ENCODE measurements at places on chromosomes 6 and 20.

DNA sequence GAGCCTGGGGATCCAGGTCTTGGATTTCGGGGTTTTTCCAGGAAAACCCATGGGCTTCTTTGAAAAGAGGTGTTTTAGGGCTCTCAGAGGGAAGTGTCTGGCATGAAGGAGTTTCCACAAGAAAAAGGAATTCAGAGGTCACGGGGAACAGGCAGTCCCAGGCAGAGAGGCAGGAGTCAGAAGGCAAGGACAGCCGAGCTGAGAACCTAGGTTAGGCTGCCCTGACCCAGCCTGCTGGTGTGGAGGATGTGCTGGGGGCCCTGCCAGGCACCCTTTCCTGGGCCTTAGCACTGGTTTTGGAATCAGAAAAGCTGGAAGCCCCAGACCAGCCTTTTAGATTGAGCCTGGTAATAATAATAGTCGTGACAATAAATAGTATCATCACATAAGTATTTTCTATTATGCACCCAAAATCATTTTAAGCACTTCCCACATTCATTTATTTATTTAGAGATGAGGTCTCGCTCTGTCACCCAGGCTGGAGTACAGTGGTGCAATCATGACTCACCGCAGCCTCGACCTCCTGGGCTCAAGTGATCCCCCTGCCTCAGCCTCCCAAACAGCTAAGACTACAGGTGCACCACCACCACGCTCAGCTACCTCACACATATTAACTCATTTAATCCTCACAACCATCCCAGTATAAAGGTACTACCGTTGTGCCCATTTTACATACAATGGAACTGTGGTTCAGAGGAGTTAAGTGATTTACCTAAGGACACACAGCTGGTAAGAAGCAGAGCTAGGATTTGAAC lies 19.9 kb downstream of the TGM2 start:
- no peak for DNase-seq

DNA sequence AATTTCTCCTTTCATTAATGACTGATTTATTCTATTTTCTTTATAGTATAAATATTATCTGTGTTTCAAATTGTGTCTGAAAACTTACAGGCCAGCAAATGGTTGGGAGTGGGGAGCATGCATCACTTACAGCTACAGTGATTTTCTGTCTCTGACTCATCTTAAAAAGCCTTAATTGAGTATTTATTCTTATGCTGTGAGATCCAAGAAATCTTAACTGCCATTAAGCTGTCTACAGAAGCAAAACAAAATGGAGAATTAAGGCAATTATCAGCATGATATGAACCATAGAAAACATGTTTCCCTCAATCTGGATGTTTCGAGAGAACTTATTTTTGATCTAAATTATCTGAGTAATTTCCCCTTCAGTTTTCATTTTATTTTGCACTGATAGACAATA lies 831.2 kb downstream of the KIF16B start:
- DNase-seq, result no peak

GRCh38 chr6:155771822-155772221 lies 316.2 kb upstream of the NOX3 start:
- no peak for DNase-seq

- DNase-seq, result no peak
Observed at GRCh38 chr6:74070091-74070490, 374.1 kb downstream of the CD109 start.

GRCh38 chr20:59835448-59836395 lies 97.7 kb downstream of the SYCP2 start:
- no peak for DNase-seq

- no peak for DNase-seq
Observed at GRCh38 chr6:113433335-113433991, 423.7 kb upstream of the MARCKS start.

GRCh38 chr6:165842281-165842936 lies 179.4 kb upstream of the PDE10A start:
- no peak for DNase-seq

- DNase-seq, result no peak
Observed at GRCh38 chr20:36268440-36269342, 32.4 kb downstream of the AAR2 start.

DNA sequence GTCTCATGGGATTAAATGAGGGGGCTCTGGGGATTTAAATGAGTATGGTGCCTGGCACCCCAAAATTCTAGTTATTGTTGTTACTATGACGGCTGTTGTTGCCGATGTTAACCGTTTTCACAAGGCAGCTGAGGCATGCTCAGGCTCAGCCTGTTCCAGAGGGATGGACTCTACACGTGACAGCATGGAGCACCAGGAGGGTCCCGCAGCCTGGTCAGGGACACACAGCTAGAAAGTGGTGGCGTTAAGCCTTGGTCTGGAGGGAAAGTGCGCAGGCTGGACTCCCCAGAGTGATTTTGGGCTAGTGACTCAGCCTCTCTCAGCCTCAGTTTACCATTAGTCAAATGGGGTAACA lies 7.0 kb downstream of the FAM110A start:
- DNase-seq, result no peak

DNA sequence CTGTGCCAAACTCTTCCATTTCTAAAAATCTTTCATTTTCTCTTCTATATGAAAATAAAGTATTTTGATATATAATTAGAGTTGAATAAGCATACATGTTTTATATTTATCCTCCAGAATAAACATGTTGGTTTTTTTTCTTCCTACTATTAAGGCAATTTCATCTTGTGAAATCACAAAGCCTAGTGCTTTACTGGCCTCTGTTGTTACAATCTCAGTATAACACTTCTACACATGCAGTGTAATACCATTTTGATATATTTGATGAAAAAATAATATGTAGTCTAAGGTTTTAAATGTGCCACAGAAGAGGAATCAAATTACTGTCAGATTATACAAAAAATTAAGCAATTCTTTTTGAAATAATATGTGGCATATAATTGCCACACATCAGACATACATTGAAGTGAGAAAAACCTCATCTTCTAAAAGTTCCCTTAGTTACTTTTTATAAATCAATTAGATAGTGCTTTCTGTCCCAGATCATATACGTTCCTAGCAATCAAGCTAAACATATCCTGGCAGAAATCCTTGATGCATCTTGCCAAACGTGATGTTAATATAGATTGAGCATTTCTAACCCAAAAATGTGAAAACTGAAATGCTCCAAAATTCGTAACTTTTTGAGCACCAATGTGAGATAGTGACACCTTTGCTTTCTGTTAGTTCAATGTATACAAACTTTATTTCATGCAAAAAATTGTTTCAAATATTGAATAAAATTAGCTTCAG lies 225.1 kb upstream of the MANEA start:
- no peak for DNase-seq

DNA sequence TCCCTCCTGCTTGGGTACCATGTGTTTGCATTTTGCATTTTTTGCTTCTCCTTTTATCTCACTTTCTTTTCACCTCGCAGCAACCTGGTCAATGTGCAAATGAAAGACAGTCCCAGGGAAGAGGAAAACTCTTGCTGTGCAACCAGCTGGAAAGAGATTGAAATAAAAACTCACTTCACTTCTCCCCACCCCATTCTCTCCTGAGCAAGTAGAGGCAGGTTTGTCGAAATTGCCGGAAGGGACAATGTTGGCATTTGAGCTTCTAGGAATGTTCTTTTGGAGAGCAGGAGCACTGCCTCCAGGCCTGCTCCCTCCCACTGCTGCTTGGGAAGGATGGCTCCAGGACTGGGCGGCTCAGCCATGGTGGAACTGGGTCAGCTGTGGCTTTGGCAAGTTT lies 30.6 kb downstream of the KCNG1 start:
- DNase-seq, result no peak

GRCh38 chr6:128712898-128713297 lies 170.0 kb upstream of the LAMA2 start:
- DNase-seq, result no peak

DNA sequence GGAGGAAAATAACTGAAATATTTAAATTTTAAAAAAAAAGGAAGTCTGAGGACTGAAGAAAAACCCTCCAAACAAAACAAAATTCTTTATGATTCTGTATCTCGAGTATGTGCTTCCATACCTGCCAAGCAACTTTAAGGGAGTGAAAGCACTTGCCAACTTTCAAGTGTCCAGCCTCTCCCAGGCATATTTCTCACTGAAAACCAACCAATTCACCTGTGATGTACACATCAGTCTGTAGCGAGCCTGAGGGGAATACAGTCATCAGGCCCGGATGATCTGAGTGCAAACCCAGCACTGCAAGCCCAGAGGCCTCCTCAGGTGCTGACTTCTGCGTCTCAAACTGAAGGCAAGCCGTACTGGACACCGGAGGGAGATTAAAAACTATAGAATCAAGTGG lies 164.8 kb upstream of the NT5E start:
- no peak for DNase-seq

DNA sequence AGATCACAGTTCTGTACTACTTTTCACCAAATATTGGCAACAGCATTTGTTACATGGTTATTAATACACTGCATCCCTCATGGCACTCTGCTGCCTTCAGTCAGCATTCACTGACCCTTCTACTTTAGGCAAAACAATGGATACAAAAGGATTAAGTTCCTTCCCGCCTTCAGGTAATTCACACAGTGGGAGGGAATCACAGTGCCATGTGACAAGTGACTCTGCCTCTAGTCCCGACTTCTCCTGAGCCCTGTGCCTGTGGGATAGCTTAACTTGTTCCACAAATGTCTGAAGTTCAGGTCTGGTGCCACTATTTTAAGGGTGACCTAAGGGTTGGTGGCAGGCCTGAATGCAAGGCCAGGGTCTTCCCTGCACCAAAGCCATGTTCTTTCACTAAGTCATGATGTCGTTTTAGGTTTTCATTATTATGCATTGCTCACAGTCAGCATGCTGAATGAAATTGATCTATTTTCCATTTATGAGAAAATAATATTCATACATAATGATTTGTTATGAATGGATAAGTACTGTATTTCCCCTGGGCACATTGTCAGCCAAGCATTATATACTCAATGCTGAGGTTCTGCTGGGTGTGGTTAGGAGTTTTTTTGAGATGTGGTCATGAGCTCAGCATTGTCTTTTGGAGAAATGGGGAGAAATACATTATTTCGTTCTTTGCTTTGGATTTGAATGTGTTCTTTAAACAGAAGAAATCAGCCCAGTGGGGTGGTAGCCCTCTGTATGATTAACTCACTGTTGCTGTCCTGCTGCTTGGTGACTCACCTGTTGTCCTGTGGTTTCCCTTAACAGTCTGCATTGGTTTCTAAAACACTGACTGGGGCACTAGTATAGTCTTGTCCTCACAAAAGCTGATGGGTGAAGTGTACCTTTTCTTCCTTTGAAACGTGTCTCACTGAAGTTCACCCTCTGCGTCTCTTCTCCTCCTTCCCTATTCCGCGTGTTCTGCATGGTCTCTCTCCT lies 66.4 kb downstream of the AFDN start:
- no peak for DNase-seq

DNA sequence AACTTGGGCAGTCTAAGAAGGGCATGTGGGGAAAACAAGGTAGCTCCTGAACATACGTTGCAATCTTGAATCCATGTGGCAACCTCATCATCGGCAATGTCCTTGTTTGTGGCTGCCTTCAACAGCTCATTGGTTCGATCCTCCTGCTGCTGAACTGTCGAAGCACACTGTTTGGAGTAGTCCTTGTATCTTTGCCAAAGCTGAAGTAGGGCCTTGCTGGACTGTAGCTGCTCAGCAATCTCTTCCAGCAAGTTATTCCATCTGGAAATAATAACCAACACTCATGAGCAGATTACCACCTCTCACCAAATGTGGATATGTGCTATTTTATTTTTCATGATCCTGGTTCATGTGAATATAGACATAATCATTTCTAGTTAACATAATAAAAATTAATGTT lies 413.3 kb downstream of the ESR1 start:
- no peak for DNase-seq

- DNase-seq, result no peak
Observed at GRCh38 chr6:134626086-134626485, 308.2 kb upstream of the SGK1 start.

GRCh38 chr6:16752206-16752866 lies 8.9 kb downstream of the ATXN1 start:
- no peak for DNase-seq

DNA sequence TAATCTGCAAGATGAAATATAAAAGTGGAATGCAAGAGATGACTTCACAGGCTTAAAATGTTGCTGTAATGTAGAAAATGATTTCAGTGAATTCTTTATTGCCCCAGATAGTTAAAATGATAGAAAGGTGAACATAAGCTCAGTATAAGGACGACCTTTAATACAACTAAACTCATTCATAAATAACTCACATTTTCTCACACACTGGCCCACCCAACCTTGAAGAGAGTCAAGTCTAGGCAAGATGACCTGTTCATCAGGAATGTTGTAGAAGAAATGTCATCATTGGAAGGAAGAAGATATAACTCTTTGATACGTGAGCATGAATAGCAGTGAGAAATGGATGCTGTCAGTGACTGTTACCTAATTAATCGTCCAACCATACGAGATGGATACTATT lies 111.1 kb upstream of the SASH1 start:
- no peak for DNase-seq

DNA sequence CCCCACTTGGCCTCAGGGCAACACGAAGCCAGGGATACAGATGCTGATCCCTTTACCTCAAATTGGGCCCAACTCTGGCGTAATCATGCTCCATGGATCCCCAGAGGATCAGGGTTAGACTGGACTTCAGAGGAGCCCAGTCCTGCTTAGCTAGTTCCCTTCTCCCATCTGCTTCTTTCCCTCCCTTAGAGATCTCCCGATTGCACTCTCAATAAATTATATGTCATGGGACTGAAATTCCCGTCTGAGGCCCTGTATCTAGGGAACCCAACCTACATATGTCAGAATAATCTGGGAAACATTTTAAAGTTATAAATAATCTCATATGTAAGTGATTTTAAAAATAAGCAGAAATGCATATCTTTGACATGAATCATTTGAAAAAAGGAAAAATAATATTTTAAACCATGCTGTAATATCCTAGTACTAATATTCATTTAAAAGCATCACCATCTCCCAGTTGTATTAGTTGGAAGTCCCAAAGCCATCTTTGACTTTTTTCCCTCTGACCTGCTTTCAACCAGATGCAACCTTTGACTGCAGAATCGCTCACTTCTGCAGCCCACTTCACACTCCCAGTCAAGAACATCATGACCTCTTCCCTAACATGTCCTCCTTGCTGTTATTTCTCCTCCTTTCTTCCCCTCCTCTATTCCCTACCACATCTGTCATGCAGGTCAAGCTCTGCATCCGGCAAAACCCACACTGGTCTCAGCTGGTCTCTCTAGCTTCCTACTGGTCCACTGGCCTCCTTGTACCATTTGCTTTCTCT lies 393.6 kb downstream of the BTBD3 start:
- no peak for DNase-seq

GRCh38 chr20:16566080-16566479 lies 7.2 kb downstream of the KIF16B start:
- DNase-seq, result no peak

DNA sequence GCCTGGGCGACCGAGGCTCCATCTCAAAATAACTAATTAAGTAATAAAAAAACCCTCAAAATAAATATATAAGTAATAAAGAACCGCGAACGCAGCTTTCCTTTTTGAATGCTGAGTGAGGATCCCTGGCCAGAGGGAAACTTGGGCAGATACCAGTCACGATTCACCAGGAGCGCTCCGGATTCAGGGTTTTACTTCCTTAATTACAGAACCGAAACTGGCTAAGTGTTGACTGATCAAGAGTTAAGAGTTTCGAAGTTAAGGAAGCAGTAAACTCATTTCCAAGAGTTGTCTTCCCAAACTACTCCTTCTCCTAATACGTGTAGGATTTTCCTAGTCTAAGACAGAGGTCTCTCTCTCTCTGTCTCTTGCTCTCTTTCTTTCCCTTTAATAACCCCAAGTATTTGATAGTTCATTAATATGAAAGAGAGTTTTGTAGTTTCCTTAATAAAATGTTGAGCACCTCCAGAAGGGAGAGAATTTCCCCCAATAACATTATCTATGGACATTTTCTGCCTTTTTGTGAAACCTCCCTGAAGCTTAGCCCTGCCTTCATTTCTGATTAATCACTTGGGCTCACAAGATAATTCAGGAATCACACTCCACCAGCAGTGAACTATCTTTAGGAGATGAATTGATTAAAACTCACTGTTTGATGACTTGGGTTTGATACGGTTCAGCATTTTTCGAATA lies 61.4 kb upstream of the ZNF217 start:
- no peak for DNase-seq
